ENCODE measurements at places on chromosomes 7 and 10.
A peak's percentile ranks its signal among the peaks of the same experiment; 100 is the strongest.

- DNase-seq: no peak
Observed at GRCh38 chr7:137986252-137987017, 15.5 kb downstream of the CREB3L2 start.

DNA sequence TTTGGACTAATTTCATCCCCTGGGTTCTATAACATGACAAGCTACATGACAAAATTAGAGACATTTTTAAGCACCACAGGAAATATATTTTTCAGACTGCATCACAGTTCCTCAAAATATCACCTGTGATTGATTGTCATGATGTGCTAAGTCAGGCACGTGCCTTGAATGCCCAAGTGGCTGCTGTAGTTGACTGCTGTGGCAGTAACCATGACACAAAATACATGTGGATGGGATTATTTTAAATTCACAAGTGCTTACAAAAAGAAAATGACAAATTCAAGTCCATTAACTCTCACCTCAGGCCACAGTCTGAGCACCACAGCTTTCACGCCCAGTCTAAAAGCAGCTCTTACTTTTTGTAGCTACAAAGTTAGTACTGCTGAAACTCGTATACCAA, 45.5 kb downstream of the TNPO3 start:
- DNase-seq: no peak

DNA sequence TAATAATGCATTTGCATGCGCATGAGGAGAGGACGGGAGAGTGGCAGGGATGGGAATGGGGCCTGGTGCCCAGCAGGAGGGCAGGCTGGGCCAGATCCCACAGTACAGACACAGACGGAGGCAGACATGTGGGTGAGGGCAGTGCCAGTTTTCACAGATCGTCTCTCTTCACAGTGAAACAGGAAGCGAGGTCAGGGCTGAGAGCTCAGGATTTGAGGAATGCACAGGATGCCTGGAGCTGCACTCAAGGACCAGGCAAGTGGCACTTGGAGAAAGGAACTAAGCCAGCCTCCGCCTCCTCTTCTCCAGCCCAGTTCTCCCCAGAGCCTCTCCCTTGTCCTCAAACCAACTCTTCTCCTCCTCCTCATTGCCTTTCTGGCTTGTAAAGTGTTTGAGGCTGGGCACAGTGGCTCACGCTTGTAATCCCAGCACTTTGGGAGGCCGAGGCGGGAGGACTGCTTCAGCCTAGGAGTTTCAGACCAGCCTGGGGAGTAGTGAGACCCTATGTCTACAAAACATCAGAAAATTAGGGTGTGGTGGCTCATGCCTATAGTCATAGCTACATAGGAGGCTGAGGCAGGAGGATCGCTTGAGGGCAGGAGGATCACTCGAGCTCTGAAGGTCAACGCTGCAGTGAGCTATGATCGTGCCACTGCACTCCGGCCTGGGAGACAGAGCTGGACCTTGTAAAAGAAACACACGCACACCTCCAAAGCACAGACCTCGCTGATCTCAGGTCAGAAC, 115.2 kb downstream of the HIP1 start:
- DNase-seq: peak; percentile 57

DNA sequence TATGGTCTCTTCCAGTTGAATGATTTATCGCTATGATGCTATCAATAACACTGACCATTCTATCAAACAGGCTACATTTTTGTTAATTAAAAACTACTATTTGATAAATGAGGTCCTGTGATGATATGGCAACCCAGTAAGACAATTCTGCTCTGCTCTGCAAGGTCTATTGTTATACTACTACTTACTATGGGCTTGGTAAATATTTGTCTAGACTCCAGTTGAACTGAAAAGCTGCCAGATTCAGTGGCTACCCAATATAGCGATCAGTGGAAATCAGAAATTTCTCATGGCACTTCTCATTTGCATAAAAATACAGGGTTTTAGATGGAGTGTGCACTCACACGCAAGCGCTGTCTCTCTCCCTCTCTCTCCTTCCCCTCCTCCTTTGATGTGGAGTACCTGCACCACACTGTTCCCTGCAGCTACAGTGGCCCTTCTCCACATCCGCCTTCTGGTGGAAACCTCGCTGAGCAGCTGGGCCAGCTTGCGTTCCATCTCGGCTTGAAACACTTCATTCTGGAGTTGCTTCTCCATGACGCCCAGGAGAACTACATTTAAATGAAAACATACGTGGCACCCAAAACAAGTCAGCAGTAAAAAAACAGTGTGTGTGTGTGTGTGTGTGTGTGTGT, 77.9 kb downstream of the KIAA1549 start:
- DNase-seq: no peak

GRCh38 chr10:118115701-118116100, 69.0 kb upstream of the RAB11FIP2 start:
- DNase-seq: peak; percentile 71

GRCh38 chr10:4691776-4692175, 134.2 kb upstream of the AKR1E2 start:
- no peak for DNase-seq

DNA sequence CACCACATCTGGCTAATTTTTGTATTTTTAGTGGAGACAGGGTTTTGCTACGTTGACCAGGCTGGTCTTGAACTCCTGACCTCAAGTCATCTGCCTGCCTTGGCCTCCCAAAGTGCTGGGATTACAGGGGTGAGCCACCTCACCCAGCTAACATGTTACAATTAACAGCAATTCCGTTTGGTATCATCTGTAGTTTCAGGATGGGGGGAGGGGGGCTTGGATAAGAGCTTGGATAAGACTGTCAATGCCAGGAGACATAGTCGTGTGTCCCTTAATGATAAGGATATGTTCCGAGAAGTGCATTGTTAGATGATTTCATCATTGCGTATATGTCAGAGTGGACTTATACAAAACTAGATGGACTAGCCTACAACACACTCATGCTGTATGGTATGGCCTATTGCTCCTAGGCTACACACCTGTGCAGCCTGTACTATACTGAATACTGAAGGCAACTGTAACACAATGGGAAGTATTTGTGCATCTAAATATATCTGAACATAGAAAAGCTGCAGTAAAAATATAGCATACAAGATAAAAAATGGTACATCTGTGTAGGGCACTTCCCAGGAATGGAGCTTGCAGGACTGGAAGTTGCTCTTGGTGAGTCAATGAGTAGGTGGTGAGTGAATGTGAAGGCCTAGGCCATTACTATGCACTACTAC, 103.9 kb upstream of the TNS3 start:
- no peak for DNase-seq

GRCh38 chr10:118017850-118018249, 28.9 kb downstream of the RAB11FIP2 start:
- no peak for DNase-seq

DNA sequence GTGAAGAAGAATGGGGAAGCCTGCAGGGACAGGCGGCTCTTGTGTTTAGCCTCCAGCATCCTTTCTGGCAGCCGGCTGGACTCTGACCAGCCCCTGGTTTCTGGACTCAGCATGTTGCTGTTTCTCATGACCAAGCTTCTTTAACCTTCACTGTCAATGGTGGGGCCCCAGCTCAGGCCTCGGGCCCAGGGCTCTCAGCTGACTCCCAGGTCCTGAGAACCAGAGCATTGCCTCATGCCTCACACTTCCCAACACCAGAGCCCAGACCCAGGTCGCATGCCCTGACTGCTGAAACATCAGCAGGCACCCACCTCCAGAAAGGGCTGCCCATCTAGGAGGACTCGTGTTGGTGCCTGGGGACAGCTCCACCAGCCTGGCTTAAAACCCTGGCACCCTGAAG, 34.8 kb upstream of the FGFR2 start:
- no peak for DNase-seq

GRCh38 chr7:32500922-32501341, 5.6 kb downstream of the AVL9 start:
- no peak for DNase-seq

- peak; percentile 49 for DNase-seq
Observed at GRCh38 chr7:122438006-122438405, 133.5 kb upstream of the FEZF1 start.

DNA sequence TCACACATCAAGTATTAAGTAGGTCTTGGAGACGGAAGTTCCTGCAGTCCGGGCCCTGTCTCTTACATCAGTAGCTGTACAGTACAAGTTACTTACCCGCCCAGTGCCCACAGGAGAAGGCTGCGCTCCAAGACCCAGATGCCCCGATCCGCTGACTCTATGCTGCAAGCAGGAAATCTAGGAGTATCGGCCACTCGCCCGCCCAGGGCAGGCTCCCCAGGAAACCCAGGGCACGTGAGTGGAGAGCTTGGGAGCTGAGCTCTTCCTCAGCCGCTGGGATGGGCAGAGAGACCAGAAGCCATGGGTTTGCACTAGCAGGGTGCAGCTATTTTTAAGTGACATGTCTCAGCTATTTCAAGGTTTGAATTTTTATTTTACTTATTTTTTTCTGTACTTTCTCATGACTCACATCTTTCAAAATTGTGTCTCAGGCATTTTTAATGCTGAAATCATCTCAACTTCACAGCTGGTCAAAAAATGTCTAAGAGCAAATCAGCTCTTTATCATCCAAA, 1.9 kb upstream of the GPER1 start:
- no peak for DNase-seq

- no peak for DNase-seq
Observed at GRCh38 chr10:52258799-52259425, 55.2 kb upstream of the DKK1 start.

DNA sequence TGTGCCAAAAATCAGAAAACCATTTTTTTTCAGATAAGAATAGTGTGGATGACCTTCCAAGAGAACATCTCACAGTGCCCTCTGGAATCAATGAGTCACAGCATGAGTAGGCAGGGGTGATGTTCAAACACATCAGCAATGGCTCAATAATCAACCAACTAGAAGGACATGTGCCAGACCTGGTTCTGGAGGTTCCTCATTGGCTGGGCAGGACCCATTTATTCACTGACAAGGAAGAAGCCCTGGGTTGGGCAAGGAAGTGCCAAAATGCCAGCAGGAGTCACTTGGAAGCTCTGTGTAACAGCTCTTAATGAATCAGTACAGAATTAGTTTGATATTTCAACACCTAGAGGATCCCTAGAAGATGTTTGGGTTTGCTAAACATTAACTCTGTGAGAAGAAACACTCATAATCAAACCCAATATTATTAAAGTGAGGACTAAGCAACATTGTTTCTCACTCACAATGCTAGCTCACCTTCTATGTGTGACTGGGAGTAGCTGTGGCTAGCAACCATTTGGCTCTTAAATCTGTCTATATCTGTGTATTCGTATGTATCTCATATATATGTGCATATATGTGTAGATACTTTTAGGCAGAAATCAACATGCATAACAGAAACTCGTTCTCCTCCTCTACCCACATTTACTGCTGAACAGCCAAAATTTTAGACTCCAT, 72.3 kb upstream of the APBB1IP start:
- no peak for DNase-seq

GRCh38 chr7:33616752-33617151, 288.6 kb upstream of the BMPER start:
- no peak for DNase-seq

DNA sequence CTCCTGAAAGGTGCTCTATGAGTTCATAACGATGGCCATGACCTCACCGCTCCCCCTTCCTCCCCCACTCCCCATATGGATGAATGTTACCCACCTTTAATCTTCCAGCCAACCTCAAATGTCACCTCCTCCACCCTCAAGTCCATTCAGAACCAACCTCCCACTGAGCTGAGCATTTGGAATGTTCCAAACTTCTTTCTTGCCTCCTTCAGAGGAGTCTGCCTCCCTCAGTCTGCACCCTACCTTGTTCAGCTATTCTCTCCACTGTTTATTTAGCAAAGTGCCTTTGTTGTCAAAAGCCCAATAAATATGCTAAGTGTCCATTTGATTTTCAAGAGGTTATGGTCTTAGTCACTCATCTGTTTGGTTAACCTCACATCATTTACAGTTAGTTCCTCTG, 22.9 kb upstream of the MTPAP start:
- DNase-seq: no peak

- no peak for DNase-seq
Observed at GRCh38 chr7:96638669-96639068, 71.0 kb downstream of the SEM1 start.

DNA sequence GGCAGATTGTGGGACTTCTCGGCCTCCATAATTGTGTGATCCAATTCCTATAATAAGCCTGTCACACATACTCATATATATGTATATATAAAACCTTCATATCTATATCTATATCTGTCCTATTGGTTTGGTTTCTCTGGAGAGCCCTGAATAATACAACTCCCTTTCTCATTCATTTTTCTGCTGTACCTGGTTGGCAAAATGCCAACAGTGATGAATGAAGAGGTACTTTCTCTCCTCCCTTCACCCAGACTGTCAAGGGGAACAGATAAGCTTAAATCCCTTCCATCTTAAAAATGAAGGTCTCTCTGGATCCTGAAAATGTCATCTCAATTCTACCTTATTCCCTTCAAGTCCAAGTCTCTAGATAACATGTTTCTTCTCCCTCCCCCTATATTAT, 60.3 kb upstream of the FOXP2 start:
- no peak for DNase-seq

GRCh38 chr7:155660059-155660757, 15.7 kb downstream of the RBM33 start:
- DNase-seq: no peak

- peak; percentile 43 for DNase-seq
Observed at GRCh38 chr10:118272149-118272721, 69.9 kb downstream of the FAM204A start.

DNA sequence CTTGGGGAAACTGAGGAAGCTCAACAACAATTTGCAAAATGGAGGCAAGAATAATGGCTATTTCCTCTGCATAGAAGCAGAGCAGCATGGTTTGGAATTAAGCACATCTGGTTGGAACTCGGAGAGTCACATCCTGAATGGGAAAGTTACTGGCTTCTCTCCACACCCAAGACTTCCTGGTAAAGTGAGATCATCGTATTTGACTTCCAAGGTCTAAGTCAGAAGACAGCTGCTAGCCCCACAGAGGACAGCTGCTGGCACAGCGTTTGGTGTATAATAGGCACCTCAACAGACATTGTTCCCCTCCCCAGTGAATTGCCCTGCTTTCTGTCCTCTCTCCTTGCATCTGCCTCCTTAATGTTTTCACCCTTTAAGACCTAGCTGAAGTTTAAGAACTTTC, 37.0 kb upstream of the NRF1 start:
- no peak for DNase-seq

GRCh38 chr10:55329796-55330195, 528.8 kb upstream of the PCDH15 start:
- DNase-seq: no peak

GRCh38 chr10:34176351-34176750, 638.7 kb downstream of the PARD3 start:
- no peak for DNase-seq

DNA sequence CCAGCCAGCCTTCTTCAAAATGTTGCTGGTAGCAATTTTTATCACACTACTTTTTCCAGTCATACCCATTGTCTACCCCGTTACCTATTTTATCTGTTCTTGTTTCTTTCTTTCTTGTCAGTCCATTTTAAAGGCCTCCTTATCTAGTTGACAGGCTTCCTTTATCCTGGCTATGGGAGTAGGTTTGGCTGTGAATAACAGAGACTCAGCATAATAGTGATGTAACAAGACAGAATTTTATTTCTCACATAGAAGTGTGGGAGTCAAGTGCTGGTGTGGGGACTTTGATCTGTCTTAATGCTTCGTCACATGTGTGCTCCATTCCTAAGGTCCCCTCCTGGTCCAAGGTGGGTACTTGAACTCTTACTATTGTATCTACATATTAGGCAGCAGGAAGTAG, 283.6 kb downstream of the EXOC4 start:
- DNase-seq: no peak

Data from brain (organoid and tissue), 16 donors.